ENCODE measurements at places on chromosomes 11 and 22.

- no peak for DNase-seq
These were observed 123.0 kb downstream of the PDE3B start for GRCh38 chr11:14766585-14766984.

DNA sequence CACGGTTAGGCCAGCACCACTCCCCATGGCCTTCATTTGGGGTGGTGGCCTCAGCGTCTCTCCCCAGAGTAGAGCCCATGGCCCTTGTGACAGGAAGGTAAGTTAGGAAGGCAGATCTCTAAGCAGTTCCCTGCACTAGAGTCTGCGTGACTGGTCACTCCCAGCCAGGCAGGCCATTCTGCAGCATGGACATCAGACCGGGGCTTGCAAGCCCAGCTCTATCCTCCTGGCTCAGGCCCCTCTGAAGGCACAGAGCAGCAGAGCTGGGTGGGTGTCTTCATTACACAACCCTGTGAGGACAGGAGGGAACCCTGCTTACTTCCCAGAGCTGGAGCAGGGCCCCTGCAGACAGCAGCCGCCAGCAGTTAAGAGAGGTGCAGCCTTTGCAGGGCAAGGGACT lies 77.3 kb downstream of the PIWIL3 start:
- DNase-seq: no peak

- no peak for DNase-seq
These were observed 9.4 kb downstream of the FHIP1B start for GRCh38 chr11:6225024-6225423.

- DNase-seq: no peak
These were observed 11.6 kb downstream of the SELENOM start for GRCh38 chr22:31095637-31096249.

DNA sequence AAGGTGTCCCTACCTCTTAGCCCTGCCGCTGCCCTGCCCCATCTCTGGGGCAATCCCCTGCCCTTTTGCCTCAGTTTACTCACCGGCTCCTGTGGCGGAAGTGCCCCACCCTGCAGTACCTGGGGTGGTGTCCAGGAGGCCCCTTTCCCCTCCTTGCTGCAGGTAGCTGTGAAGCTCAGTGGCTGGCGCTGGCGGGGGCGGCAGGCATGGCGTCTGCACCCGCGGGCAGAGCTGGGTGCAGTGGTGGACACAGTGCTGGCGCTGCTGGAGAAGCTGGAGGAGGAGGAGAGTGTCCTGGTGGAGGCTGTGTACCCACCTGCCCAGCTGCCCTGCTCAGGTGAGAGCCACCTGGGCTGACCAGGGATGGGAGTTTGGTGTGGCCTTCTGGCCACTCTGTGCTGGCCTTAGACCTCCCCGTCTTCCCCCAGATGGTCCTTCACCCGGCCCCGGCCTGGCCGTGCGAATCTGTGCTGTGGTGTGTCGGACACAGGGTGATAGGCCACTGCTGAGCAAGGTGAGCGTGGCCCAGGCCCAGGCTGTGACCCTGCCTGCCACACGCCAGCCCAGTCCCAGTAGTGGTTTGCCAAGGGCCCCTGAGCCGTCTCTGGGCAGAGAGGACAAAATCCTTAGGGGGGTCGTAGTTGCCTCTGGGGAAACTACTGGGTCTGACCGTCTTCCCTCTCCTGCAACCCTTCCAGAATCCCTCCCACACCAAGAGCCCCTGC lies 4.0 kb downstream of the CARNS1 start:
- DNase-seq: no peak

GRCh38 chr11:123546515-123546914 lies 107.9 kb downstream of the SCN3B start:
- DNase-seq: no peak

DNA sequence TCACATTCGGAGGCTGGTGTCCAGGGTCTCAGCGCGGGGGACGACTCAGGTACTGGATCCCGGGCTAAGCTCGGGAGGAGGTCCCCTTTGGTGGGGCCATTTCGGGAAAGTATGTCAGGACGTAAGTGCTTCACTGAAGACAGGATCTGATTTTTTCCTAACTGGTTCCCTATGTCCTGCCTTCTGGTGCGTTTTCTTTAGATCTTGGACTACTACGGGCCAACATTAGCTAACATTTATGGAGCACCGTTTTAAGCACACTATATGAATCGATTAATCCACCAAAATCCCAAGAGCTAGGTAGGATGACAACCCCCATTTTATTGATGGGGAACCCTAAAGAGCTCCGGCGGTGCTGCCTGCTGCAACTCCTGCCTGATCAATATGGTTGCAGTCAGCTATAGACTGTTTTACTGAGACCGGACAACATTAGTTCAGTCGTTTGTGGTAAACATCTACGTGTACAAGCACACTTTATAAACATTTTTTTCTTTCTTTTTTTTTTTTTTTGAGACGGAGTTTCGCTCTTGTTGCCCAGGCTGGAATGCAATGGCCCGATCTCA lies 17.0 kb upstream of the WDR74 start:
- DNase-seq: no peak

DNA sequence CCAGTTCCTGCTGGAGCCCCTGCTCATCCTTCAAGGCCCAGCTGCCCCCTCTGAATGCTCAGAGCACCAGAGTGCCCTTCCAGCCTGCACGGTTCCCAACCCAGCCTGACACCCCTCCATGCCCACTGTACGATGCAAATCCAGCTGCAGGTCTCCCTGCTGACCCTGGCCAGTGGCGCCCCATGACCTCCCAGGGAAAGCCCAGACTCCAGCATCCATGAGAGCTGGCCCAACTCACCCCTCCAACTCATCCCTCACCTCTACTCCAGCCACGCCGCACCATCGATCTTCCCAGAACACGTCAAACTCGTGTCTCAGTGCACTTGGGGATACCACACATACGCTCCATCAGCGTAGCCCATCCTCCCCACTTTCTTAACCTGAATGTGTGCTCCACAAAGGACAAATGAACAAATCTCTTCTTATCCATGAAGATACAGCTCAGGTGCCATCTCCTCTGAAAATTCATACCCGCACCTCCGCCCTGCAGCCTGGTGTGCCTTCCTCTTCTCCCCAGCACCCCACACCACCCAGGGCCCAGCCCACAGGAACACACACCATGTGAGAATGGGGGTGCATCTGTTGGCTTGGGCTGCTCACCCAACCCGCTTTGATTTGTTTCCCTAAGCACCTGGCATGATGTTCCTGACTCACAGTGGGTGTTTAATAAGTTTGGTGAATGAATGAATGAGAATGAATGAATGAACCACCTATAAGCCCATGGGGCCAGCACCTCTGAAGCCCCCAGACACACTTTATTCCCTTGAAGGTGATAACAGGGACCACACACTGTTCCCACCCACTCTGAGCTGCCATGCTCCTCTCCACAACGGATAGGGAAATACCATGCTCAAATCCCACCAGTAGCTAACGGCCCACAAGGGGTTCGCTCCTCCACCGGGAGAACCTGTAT lies 6.2 kb downstream of the PLA2G6 start:
- peak; percentile 21 for DNase-seq

DNA sequence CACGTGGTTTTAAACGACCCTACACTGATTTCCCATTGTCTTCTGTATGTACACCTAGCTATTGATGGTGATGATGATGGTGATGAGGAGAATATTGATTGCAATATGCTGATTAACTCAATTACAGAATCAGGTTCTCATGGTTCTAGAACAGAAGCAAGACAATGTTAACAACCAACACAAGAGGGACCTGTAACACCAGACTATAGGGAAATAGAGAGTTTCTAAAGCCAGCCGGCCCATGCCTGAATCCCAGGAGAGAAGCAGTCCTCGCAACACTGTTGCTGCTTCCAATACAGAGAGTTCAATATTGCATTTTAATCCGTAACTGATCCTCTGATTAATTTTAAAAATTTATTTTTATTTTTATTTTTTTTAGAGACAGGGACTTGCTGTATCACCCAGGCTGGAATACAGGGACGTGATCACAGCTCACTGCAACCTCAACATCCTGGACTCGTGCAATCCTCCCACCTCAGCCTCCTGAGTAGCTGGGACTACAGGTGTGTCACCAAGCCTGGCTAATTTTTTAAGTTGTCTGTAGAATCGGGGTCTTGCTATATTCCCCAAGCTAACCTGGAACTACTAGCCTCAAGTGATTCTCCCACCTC lies 22.2 kb upstream of the UBASH3B start:
- DNase-seq: no peak

GRCh38 chr11:66335531-66336233 lies 552 bp downstream of the RIN1 start:
- peak; percentile 73 for DNase-seq

DNA sequence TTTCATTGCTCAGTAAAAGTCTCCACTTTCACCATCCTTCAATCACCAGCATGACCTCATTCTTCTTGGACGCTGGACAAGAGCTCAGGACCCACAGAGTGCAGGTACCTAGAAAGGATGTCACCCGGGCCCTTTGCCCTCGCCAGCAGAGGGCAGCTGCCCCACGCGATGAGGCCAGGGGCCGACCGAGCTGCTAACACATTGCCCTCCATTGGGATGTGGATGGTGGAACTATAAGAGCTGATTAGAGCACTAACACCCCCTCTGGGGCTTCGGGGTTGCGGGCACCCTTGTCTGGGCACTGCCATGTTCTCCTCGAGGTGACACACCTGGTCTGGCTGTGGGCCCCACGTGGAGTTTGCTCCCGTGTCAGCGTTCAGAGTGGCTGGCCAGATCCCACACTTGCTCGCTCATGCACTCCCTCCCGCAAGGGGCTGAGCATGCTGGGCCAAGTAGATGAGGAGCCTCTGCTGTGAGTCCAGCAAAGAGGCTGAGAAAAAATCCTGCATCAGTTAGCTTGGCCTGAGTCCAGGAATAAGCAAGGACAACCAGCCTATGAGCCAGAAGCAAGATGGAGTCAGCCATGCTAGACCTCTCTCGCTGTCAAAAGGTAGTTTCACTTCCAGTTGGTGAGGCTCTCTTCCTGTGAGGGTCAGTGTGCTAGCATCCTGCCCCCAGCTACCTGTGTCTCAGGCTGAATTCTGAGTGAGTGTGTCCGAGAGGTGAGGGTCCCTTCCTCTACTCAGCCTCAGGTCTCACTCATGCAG lies 9.8 kb downstream of the KRTAP5-6 start:
- no peak for DNase-seq

DNA sequence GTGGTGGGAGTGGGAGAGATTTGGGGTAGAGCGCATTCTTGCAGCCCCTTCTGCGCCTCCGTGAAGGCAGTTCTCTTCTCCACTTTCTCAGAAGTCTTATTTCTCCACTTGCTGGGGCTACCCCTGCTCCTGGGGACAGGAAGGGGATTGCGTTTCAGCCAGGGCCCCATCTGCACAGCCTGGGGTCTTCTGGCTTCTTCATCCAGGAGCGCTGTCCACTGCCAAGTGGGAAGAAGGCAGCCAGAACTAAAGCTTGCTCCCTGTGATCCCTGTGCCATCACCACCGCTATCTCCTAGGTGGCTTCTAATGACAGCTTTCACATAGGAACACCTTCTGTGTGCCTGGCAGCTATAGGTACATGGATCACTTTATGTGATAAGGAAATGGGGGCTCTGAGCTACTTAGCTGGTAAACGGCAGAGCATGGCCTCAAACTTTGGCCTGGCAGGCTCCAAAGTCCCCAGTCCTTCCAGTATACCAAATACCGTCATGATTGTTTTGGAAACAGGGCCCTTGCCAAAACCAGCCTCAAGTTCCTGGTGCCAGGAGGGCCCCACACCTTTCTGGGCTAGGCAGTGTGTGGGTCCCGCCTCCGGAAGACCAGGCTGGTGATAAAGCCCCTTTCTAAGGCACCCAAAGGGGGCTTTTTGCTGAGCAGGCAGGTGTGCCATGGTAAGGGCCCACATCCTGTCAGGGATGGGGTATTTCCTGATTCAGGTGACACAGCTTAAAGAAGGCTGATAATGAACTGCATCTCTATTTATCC lies 60.4 kb upstream of the PAX6 start:
- DNase-seq: no peak

DNA sequence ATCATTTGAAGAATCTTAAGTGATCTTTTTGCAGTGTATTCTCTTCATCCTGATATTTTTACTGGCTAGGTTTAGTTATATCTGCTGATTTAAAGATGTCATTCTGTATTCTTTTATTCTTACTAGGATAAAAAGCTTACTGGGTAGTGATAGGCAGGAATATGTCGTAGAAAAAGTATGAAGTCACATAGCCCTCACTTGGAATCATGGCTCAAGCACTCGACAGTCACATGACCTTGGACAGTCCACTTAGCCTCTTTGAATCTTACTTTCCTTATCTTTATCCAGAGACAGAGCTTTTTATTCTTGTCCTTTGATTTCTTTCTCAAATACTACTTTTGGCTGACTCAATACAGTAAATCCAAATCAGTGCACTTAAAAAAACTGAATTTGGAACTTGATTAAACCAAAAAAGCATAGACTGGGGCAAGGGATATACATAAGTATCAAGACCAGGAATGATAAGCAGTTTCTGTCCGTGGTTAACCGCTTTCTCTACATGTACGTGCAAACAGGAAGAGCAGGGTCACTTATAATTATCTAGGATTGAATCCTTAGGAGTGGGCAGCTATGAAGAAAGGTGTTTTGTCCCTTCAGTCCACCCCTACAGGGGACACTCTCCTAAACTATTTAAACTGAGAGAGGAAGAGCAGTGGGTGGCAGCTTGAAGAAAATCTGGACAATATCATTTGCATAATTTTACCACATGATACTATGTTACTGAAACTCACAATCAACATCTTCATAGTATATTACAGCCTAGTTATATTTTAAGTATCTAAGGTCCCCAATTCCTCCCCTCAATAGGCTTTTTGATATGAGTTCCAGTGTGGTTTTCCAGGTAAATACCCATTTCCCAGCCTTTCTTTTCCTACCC lies 8.0 kb downstream of the MMP7 start:
- no peak for DNase-seq

DNA sequence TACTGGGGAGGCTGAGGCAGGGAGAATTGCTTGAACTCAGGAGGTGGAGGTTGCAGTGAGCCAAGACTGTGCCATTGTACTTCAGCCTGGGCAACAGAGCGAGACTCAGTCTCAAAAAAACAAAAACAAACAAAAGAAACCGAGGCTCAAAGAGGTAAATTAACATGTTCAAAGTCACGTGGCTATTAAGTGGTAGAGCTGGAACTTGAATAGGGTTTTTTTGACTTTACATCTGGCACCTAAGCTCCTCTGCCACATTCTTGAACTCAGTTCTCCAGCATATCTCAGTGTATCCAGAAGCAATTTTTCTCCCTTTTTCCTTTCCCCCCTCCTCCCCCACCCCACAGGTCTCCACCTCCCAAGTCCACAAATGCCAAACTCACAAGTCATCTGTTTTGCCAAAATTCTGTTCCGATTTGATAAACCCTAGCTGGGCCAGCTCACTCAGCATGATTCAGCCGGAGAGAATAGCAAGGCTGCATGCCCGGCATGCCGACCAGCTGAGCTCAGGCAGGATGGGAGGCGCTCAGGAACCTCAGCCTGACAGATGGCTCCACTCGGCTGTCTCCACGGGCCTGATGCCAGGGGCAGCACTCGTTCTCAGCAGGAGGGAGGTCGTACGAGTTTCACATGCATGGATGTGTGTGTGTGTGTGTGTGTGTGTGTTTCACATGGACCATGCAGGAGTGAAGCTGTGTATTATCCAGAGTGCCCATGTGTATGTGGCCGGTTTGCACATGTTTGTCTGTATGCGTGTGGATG lies 63.2 kb upstream of the RRAS2 start:
- peak; percentile 90 for DNase-seq

GRCh38 chr22:20488946-20489345 lies 6.6 kb downstream of the KLHL22 start:
- no peak for DNase-seq

All from right forelimb (tissue), 1 donor.